ENCODE measurements at places on chromosomes 2 and 18. TPM values are rescaled to one million over a fixed set of nuclear protein-coding genes. Genes with fewer than 3 reads are reported as not detected.

Gene PAIP2B
- total RNA-seq: 1.9 TPM

Gene SLC8A1
- 51.2 TPM for total RNA-seq

DNA sequence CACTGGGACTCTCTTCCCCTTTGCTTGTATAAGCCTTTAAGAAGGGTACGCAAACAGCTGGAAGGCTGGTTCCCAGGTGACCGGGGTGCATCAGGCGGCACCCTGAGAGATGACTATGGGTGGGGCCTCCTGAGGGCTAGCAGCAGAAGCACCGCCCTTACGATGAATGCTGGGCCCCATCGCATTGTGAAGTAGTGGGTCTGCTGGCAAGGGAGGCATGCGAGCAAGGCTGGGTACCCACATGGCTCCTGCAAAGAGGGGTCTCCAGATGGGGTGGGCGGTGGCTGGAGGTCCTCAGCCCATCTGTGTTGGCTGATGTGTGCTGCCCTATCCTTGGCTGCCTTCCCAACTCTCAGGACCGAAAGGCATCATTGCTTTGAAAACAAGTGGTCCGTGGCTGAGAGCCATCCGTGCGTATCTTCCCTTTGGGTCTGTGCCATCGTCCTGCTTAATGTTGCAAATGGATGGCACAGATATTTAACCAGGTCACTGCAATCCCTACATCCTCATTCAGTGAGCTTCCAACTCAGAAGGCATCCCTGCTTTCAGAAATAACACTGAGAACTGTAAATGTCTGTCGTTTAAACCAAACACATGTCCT lies 83.5 kb upstream of the GPC1 start:
- no peak for DNase-seq

DNA sequence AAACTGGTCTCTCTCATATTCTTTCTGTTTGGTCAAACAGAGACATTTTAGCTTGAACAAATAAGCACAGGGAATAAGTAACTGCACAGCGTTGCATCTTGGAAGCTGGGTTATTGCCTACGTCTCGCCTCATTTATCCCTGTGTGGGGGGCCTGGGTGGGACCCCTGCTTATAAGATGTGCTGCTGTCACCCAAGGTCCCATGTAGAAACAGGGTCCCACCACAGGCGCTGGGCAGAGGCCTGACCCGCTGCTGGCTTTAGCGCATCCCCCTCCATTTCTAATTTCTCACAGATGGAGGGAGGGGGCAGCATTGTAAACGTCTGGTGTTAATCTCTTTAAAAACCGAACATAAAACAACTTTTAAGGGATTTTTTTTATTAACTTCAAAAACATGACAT lies 207.8 kb downstream of the HDAC4 start:
- no peak for DNase-seq

GRCh38 chr18:61435064-61435652 lies 101.9 kb downstream of the CDH20 start:
- no peak for DNase-seq

GRCh38 chr2:119028327-119029174 lies 86.6 kb downstream of the MARCO start:
- no peak for DNase-seq

DNA sequence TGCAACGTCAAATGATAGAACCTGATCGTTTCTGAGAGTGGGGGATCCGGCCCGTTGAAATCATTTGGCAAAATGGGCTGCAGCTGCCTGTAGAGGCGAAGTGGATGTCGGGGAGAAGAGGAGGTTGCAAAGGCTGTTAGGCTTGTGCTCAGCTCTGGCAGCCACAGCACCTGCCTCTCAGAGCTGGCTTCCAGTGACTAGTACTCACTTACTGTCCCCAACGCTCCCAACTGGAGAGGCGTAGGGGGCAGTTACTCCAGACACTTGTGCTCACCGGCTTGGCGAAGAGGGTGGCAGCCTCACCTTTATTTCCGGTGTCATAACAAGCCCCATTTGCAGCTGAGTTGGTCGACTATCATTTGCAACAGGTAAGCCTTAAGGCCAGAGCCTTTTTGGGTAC lies 37.9 kb downstream of the NCK2 start:
- no peak for DNase-seq

- DNase-seq: peak; percentile 74
Observed at GRCh38 chr2:28664120-28664842, 87.3 kb upstream of the PPP1CB start.

GRCh38 chr18:40841467-40841866 lies 1113.6 kb upstream of the PIK3C3 start:
- no peak for DNase-seq

- DNase-seq: no peak
Observed at GRCh38 chr18:63532471-63532870, 9.7 kb upstream of the SERPINB12 start.

DNA sequence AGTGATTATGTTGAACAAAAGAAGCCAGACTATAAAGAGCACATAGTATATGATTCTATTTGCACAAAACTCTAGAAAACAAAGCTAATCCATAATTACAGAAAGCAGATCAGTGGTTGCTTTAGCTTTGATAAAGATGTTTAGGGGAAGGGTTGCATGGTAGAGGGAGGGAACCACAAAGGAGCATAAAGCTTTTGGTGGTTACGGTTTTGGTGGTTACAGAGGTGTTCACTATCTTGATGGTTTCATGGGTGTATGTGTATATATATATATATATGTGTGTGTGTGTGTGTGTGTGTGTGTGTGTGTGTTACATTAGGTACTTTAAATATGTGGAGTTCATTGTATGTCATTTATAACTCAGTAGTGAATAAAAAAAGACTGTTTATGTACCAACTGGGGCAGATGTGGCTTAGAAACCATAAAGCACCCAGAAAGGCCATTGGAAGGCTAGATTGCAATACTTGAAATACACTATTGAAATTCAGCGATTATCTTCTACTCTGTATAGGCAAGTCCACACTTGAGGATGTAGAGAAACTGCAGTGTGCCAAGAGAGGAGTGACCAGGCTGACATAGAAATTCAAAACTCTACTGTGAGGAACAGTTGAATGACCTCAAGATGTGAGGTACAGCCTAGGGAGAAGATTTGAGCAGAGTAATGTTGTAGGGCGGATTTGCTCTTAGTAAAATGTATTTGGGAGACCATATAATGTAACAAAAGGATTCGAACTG lies 60.6 kb downstream of the CAB39 start:
- DNase-seq: no peak

All from Peyer's patch (tissue), 4 donors.